ENCODE measurements at places on chromosomes 4 and X.

DNA sequence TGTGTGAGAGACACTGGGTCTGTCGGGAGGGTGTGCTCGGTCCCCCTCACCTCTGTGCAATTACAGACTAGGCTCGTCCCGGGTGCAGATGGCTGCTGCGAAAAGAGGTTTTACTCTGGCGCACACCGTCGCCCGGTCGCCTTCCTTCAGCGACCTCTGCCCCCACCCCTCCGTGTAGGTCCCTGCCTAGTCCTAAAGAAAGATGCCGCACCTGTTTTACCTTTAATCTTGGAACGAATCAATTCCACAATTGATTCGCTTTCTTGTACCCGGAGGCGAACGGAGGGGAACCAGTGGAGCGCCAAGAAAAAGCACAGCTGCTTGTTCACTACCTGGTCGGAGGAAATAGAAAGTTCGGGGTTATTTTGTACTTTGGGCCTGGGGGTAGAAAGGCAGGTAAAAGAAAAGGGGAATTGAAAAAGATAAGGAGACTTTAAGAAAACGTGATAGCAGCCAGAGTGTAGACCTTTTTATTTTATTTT is 1.2 kb downstream of the NPNT start:
- ATAC-seq, result no peak

DNA sequence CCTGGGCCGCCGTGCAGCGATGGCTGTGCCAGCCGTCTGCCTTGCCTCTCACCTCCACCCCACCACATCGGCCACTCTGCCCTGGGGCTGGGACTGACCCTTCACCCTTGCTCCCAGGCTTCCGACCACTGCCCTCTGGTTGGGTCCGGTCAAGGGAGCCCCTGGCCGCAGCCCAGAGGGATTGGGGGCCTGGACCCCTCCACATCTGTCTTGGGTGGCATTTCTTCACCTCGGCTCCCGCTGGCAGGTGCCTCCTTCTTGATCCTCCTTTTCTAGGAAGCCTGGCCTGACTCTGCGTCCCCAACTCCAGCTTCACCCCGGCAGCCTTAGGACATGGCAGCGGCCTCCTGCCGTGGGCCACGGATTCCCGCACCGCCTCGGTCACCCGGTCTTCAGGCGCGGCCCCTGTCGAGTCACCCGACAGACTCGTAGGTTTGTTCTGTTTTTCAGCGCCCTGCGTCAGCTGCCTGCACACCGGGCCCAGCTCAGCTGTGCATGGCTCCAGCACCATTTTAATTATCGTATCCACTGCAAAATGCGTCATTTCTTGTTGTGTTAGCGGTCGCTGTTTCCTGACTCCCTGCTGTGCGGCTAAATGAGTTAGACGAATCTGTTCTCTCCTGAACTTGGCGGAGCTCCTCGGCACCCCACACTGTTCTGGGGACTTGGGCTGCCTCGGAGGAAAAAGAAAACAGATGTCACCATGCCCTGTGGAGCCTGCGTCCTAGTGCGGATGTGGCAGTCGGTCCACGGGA is 124.0 kb downstream of the FAM53A start:
- ATAC-seq, result no peak

DNA sequence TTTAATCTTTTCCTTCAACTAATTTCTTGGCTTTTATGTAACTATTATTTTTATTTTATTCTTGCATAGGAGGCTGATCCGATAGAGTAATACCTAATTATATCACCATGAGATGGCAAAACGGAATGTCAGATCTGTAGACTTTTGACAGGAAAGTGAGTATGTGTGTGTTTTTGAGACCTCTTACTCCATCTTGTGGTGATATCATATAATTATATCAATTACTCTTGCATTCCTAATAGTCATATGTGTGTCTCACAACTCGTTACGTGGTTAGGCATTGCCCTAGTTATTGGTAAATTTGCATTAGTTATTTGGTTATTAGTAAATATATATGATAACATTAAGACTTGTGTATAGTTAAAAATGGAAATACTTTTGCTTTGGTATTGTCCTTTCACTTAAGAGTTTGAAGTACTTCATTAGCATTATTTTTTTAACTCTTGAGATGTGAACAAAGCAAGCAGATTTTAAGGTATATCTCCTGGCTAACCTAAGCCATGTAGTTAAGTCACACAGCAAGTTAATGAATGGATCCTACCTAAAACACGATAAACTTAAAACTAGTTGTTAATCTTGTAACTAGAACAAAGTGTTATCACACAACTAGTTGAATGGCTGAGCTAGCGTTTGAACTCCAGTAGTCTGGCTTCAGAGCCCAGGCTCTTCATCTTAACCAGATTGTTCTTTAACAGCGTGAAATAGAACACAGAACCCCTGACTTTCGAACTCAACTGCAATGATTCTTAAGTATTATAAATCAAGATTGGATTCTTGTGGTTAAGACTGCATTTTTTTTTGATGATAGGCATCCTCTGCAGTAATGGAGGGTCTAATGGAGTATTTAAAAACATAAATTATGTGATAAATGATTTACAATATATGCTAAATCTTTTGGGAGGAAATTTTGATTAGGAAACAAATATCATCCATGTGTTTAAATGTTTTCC is 67.1 kb downstream of the PGRMC2 start:
- ATAC-seq, result no peak

DNA sequence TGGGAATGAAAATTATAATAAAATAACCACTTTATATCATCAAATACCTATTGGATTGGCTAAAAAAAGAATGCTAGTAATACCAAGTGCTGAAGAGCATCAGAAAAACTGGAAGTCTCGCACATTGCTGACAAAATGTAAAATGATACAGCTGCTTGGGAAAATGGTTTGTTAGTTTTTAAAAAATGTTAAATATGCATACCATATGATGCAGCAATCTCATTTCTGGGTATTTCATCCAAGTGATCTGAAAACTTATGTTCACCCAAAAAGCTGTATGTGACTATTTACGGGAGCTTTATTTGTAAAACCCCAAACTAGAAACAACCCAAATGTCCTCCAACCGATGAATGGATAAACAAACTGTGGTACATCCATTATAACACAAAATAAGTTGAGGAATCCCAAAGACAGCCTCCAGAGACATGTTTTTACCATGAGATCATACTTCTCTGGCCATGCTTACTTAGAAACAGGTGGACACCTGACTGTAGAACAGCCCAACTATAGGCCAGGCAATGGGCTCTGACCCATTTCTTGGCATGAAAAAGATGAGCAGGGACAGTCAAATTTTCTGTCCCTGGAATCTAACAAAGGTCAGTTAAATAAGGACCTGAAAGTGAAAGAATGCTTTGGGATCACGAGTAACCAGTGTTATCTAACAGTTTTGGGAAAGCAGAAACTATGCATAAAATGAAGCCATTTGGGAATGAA is 47.5 kb upstream of the FAM120C start:
- no peak for ATAC-seq

GRCh38 chr4:127844601-127845116 is 36.0 kb upstream of the PLK4 start:
- ATAC-seq, result no peak

DNA sequence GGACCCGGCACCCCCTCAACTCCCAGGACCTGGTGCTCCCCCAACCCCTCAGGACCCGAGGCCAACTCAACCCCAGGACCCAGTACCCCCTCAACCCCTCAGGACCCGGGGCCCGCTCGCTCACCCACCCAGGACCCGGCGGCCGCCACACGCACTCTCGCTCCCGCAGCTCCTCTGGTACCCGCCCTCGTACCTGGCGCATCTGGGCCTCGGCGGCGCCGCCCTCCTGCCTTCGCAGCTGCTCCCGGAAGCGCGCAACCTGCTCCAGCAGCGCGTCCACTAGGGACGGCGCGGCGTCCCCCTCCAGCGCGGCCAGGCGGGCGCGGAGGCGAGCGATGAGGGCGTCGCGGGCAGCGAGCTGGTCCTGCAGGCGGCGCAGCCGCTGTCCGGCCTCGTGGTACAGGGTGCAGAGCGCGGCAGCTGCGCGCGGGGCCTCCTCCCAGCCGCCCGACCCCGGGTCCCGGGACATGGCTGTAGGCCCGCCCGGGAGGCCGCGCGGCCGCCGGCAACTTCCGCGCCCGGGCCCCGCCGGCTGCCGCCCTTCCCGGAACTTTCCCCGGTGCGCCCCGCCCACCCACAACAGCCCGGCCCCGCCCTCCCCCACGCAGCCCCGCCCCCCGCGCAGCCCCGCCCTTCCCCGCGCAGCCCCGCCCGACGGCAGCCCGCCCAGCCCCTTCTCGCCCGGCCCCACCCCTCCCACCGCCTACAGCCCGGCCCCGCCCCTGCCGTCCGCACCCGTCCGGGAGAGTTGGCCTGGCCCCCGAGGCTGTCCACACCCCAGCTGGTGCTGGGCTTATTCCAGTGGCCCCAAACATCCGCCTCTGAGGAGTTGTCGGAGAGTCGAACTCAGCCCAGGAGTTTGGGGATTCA is at the start of gene TNIP2:
Gene TNIP2 (minus strand): TSS at position 516 of the 870 bp plus-strand sequence. CDS start 47 bp downstream, at position 469.
- peak; percentile 86 for ATAC-seq

DNA sequence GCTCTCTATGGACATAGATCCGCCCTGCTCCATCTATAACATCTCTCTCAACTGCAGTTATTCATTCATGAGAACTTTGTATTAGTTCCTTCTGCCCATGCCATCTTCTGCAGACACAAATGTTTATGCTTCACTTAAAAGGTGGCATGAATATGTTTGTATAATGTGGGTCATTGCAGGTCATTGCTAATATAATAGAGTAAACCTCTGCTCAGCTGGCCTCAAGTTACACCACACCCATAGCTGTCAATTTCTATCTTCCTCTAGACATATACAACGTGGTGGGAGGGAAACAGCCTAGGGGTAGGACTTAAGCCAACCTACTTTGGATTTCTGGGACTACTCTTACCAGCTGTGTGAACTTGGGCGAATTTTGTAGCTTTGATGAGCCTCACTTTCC is 129.8 kb downstream of the ATXN3L start:
- no peak for ATAC-seq

GRCh38 chr4:141635736-141636081 is 674 bp upstream of the IL15 start:
- ATAC-seq, result peak; percentile 38

GRCh38 chr4:72587334-72587733 is 18.3 kb upstream of the ADAMTS3 start:
- no peak for ATAC-seq

GRCh38 chr4:74283614-74284013 is 24.7 kb upstream of the EPGN start:
- no peak for ATAC-seq

GRCh38 chrX:115054876-115055275 is 37.5 kb upstream of the IL13RA2 start:
- no peak for ATAC-seq

GRCh38 chr4:177391953-177392352 is 50.3 kb downstream of the AGA start:
- no peak for ATAC-seq

GRCh38 chr4:6694177-6694901 is 661 bp downstream of the S100P start:
- no peak for ATAC-seq

GRCh38 chrX:131728295-131729145 is 184.6 kb downstream of the OR13H1 start:
- ATAC-seq, result no peak

DNA sequence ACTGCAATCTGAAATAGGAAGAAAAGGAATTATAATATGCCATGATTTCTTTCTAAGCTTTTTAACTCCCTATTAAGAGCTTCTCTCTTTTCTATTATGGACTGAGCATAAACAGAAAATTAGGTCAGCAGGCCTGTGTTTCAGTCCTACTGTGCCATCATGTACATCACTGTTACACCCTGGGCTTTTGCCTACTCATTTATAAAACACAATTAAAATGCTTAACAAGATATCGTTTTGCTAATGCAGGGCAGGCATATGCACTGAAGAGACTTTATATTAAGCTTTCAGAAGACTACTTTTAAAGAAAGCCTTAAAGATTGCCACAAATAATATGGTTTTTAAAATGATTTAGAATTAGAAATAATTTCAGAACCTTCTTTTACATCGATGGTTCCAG is 828 bp upstream of the BBS12 start:
- no peak for ATAC-seq

DNA sequence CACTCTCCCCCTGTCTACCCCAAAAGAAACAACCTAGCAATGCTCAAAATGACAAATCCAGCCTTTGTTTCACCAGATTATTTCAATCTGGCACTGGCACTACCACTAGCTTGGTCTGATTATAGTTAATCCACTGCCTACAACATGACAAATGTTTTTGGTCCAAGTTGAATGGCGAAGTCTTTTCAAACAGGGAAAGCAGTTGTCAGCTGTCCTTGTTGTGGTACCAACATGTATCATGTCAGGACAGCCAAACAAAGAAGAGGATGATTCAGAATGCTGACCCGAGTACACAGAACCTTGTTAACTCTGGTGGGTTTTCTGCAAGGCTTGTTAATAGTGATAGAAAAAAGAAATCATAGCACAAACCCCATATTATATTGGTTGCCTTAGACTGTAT is 160.8 kb upstream of the ANK2 start:
- ATAC-seq, result no peak

GRCh38 chr4:100130491-100130890 is 59.8 kb downstream of the DDIT4L start:
- no peak for ATAC-seq

DNA sequence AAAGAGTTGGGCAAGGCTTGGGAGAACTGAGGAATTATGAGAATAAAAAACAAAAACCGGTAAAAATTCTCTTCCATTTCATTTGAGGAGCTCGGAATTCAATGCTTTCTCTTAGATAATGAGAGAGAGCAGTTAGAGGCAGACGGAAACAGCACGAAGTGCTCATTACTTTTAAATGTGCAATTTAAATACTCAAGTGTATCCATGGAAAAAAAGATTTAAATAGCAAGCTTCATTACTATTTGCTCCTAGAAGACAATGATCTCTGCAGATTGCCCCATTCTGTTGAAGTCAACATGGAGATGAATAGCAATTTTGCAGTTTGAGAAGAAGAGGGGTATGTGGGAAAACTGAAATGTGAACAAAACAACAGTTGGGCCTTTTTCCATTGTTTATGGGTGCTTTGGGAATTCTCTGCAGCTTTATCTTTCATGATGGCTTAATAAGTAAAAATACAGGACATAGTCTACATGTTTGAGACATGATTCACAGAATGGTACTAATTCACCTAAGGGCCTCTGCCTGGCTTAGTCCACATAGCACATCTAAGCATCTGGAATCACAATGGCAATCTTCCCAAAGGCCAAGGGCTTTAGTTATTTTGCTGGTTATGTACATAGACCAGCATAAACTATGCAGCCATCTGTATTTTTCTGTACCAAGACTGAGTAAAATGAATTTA is 512.7 kb upstream of the FAT1 start:
- ATAC-seq, result no peak

- ATAC-seq, result no peak
Measured at GRCh38 chr4:100806988-100807387, 289.2 kb upstream of the EMCN start.

All from activated T-helper 17 cell treated with anti-CD3 and anti-CD28 coated beads, Interleukin-2, amount 50 U/mL, for 72 hours (primary cell).